ENCODE measurements at places on chromosomes 4 and X.

DNA sequence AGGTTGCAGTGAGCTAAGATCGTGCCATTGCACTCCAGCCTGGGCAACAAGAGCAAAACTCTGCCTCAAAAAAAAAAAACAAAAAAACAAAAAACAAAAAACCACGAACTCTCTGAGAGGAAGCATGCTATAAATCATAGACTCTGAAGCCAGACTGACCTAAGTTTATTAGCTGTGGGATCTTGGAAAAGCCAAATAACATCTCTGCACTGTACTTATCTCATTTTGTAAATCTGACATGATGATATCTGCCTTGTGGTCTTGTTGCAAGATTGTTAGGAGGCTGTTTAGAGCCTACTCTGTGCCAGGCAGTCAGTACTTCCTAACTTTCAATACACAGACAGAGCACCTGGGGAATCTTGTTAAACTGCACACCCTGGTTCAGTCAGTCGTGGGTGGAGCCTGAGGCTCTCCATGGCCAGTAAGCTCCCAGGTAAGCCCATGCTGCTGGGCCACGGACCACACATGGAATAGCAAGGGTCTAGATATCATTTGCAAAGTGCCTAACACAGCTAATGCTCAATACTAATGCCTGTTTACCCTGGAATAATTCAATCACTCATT is 107.6 kb upstream of the SMIM10 start:
- no peak for DNase-seq

DNA sequence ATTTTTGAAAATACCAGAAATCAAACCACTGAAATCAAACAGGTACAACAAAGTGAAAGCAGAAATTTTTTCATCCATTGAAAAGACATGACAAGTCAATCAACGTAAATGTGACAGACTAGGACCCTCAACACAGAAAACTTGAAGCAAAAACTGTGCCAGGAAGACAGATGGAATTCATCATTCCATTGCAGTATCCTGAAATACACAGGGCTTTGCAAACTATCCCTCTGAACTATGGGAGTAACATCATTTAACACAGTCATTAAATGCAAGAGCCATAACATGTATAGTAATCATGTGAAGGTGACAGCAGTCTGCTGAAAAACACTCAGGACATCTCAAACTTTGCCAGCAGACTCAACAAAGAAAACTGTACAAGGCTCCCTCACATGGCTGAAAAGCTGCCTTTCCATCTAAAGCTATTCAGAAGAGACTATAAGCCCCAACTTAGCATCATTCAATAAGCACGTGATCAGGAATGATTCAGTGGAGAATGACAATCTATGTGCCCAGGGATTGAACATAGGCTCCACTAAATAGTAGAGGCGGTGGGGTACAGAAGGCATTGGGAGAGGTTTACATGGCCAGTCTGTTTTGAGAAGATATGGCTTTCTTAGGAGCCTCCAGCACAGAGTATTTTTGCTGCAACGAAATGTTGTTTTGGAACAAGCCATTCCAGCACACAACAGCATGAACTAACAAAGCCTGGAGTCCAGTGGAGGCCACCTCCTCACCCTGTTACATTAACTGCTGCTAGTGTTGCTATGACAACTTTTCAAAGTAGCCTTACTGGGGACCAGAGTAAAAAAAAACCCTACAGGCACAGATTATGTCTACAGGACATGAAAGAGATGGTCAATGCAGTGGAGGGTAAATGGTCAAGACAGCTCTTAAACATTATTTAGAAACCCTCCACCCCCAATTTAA is 274.5 kb upstream of the NOCT start:
- DNase-seq: no peak

- DNase-seq: no peak
Observed at GRCh38 chr4:33104273-33104672, 2384.1 kb downstream of the PCDH7 start.

DNA sequence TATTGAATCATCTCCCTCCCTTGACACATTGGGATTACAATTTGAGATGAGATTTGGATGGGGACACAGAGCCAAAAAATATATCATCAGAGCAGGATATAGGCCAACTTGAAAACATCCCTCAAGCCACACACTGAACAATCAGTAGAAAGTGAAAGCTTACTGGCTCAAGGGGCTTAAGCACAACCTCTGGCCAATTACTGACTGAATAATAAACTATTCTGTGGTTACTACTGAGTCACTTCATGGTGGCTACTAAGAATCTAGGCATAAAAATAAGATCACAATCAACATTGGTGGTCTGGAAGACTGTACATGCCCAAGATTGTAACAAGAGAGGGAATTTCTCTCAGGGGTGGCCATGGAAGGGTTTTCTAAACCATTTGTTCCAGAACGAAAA is 27.4 kb upstream of the GPR174 start:
- DNase-seq: no peak

- peak; percentile 16 for DNase-seq
Observed at GRCh38 chr4:80072228-80072743, 743 bp downstream of the ANTXR2 start.

DNA sequence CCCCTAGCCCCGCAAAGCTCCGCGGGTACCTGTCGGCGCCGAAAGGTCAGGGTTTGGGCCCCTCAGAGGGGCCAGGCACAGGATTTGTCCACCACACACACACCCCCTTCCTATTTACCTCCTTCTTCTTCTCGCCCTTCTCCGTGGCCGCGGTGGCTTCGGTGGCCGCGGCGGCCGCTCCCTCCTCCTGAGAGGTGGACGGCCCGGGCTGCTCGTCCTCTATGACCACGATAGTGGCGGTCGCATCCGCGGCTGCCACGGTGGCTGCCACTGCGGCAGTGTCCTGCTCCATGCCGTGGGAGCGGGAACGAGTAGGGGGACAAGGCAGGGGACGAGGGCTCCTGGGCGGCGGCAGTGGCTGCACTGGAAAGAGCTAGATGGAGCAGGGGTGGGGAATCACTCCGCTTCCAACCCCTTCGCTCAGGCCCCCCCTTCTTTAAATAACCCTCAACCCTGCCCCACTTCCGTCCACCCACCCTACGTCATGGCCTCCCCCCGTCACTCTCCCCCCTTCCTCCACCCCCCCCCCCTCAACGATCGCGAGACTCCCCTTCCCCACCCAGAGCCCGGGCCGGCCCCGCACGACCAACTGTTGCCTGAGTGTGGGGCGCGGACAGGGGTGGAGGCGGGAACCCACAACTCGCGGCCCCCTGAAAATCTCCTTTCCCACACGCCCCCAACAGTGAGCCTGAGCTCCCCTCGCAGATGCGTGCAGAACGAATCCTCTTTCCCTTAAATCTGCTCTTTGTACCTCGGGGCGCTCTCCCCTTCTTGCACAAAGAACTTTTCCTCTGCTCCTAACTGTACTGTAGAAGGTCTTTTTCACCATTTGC is at the start of gene SMARCA1:
SMARCA1 (minus strand) TSS at position 412 of the 833 bp plus-strand sequence; CDS start at position 292, 120 bp downstream.
- DNase-seq: peak; percentile 34

DNA sequence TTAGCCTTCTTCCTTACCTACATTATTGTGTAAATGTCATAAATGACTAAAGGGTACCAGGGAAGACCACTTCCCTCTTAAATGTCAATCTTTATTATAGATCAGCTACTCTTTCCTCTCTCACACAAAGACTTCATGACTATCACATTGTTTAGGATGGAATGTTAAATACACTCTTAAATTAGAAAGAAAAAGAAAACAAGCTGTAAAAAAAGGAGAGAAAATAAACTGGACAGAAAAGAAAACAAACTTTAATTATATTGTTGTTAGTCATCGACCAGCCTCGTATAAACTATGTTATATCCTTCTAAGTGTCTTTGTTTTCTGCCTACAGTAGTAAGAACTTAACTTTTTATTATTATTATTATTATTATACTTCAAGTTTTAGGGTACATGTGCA is 666.4 kb upstream of the NR3C2 start:
- DNase-seq: no peak

- no peak for DNase-seq
Observed at GRCh38 chr4:156230176-156230575, 276.5 kb upstream of the CTSO start.

- DNase-seq: no peak
Observed at GRCh38 chrX:103215425-103215991, 600 bp downstream of the BEX4 start.

DNA sequence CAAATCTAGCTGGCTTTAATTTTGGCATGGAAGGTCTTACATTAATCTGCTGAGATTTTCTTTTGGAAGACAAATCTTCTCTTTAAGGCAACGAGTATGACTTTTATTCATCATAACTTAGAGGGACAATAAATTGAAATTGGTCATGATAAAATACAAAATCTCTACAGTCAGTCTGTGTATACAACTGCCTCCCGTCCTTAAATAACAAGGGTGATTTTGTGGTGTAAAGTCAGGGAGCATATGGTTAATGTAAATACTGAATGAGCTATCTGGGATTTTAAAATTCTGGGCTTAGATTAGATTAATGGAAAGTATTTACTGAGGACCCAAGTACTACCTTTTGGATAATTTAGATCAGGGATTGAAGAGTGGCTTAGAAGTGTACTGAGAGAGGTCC is 328.4 kb upstream of the HAND2 start:
- DNase-seq: no peak

DNA sequence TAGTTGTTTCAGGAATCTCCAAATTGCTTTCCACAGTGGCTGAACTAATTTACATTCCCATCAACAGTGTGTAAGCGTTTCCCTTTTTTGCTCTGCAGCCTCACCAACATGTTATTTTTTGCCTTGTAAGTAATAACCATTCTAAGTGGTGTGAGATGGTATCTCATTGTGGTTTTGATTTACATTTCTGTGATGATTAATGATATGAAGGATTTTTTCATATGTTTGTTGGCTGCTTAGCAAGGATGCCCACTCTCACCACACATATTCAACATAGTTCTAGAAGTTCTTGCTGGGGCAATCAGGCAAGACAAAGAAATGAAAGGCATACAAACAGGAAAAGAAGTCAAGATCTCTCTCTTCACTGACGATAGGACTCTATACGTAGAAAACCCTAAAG is 472.4 kb downstream of the ZNF674 start:
- no peak for DNase-seq

- DNase-seq: no peak
Observed at GRCh38 chrX:132837967-132838366, 120.5 kb downstream of the HS6ST2 start.

- DNase-seq: no peak
Observed at GRCh38 chr4:67549123-67549522, 3.8 kb upstream of the CENPC start.

GRCh38 chrX:6708041-6708440 is 173.1 kb upstream of the VCX3A start:
- no peak for DNase-seq

- no peak for DNase-seq
Observed at GRCh38 chr4:110309675-110310074, 111.3 kb upstream of the ELOVL6 start.

Measured in NCI-H1930 (cell line).